ENCODE measurements at places on chromosomes 6 and 20.

DNA sequence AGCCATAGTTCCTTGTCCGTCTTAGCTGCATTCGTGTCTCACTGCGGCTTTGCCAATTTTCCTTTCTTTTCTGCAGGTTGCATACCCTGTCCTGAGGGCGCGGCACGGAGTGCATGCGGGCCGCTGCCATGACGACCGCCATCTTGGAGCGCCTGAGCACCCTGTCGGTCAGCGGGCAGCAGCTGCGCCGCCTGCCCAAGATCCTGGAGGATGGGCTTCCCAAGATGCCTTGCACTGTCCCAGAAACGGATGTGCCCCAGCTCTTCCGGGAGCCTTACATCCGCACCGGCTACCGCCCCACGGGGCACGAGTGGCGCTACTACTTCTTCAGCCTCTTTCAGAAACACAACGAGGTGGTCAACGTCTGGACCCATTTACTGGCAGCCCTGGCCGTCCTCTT lies 17.1 kb upstream of the EFHC1 start:
- no peak for DNase-seq

- no peak for DNase-seq
Measured at GRCh38 chr6:93182938-93183479, 236.3 kb downstream of the EPHA7 start.

- no peak for DNase-seq
Measured at GRCh38 chr20:61369731-61370520, 117.9 kb downstream of the CDH4 start.

- DNase-seq: no peak
Measured at GRCh38 chr6:166087246-166087645, 80.4 kb downstream of the TBXT start.

GRCh38 chr20:53130795-53131194 lies 158.6 kb downstream of the TSHZ2 start:
- DNase-seq: no peak

GRCh38 chr20:47018381-47018780 lies 123.7 kb downstream of the EYA2 start:
- no peak for DNase-seq

DNA sequence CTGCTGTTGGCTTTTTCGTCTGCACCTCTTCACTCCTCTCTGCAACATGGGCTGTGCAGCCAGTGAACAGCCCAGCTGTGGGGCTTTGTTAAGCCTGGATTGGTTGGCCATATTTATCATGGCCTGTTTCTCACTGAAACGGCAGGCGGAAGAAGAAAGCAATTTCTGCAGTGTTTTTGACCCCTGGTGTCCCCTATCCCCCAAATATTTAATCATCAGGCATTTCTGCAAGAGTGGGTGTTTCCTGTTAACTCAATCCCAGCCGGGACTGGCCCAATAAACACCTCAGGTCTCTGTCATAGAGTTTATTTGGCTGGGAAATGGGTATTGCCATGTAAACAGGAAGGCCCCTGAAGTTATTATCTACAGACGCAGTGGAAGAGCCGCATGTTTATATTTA lies 174.8 kb upstream of the SUPT3H start:
- no peak for DNase-seq

DNA sequence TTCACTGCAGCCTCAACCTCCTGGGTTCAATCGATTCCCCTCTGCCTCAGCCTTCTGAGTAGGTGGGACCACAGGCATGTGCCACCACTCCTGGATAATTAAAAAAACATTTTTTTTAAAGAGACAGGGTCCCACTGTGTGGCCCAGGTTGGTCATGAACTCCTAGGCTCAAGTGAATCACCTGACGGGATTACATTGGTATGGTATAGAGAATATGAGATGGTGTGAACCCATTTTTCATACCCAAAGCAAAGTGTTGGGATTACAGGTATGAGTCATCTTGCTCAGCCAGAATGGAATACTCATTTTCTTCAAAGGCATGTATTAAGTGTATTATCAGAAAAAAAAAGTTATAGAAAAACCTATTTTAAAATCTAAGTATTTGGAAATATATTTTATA lies 114.2 kb downstream of the AHI1 start:
- no peak for DNase-seq

DNA sequence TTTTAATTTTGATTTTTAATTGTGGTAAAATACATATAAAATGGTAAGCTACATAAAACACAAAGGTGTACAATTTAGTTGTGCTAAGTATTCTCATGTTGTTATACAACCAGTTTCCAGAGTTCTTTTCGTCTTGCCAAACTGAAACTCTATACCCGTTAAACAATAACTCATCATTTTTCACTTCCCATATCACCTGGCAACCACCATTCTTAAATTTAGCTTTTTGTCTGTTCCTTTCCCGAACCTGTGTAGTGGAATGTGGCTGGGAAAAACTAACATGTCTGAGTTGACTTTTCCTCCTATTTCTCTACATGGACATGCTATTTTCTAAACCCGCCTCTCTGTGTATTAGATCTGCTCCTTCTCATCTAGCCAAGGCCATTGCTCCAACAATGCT lies 27.6 kb downstream of the RPRD1B start:
- no peak for DNase-seq

- no peak for DNase-seq
Measured at GRCh38 chr6:143215363-143215762, 154.7 kb downstream of the AIG1 start.

DNA sequence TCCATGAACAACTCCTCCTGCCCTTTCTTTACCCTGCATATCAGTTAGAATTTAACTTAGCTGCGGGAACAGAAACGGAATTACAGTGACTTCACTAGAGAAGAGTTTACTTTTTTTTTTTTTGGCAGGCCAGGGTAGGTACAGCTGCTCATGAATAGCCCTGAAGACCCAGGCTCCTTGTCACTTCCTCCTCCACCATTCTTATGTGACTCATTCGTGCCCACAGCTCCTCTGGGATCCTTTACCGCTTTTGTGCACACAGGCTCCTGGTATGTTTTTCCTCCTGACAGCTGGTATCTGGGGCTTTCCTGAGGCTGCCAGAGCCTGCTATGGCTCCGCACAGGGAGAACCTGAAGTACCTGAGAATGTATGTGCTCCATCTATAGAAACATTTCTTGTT lies 3.9 kb upstream of the KCNS1 start:
- DNase-seq: no peak

DNA sequence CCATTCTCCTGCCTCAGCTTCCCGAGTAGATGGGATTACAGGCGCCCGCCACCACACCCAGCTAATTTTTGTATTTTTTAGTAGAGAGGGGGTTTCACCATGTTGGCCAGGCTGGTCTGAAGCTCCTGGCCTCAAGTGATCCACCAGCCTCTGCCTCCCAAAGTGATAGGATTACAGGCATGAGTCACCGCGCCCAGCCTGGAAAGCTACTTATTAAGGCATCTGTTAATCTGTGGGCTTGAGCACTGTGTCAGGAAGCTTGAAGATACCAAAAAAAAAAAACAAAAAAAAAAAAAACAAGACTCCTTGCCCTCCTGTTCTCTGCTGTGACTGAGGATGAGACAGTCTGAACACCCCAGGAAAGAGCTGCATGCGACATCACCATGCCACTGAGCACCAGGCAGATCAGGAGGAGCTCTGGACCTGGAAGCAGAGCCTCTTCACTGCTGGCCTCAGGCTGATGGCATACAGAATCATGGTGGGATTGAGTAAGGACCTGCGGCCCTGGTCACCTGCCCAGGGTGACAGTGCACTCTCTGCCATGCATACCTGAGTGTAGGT lies 166.5 kb upstream of the SNX9 start:
- DNase-seq: no peak

DNA sequence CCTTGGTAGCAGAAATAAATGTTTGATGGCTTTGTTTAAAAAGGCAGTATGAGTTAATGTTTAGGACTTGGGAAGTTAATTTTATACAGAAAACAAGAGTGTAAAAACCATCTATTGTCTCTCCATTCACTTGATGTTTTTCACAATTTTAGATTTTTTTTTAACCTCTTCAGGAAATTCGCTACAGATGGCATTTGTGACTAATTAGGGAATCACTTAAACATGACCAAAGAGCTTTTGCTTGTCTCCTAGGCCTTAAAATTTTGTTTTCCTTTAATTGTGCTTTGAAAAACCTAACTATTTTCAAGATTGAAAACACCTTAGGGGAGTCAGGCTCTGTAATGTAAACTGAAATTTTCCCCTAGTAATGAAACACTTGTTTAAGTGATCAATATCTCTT lies 17.3 kb downstream of the TULP4 start:
- DNase-seq: no peak

GRCh38 chr6:123127807-123128206 lies 131.8 kb downstream of the CLVS2 start:
- DNase-seq: no peak

DNA sequence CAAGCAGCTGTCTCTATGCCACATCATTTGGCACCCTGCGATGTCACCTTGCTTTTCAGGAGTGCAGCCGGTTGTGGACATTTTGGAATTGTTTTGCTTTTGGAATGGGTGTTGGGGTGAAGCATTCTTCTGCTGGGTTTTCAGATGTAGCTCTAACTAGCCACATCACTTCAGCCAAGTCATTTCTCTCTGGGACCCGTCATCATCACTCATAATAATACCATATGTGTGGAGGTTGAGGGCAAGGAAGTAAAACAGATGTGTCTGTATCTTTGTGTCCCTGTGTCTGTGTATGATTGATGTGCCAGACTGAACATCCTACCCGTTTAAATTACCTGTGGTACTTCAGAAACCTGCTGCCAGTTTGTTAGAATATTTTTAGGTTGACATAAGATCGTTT lies 49.5 kb upstream of the TULP4 start:
- no peak for DNase-seq

DNA sequence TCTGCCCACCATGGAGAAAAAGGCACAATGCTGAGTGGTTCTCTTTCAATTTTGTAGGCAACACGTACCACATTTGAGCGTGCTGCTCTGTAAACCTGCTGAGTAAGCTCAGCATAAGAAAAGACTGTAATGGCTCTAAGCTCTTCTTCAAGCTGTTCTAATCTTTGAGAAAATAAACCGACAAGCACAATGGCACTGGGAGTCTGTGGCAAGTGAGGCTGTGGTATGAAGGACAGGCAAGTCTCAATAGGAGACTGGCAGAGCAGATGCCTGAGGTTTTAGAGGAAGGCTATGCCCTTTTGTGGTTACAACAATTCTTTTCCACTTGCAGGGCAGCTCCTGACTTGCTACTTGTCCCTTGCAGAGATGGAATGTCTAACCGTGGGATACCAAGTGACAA lies 136.7 kb upstream of the EXOC2 start:
- DNase-seq: no peak

GRCh38 chr6:26305641-26305969 lies 59.4 kb upstream of the BTN3A2 start:
- DNase-seq: no peak

- peak; percentile 14 for DNase-seq
Measured at GRCh38 chr6:118565311-118565960, 17.3 kb downstream of the PLN start.

GRCh38 chr6:168155821-168156741 lies 77.1 kb upstream of the FRMD1 start:
- DNase-seq: no peak

- DNase-seq: no peak
Measured at GRCh38 chr6:86440608-86441007, 496.7 kb upstream of the HTR1E start.

GRCh38 chr6:55826941-55827340 lies 48.4 kb downstream of the BMP5 start:
- no peak for DNase-seq

DNA sequence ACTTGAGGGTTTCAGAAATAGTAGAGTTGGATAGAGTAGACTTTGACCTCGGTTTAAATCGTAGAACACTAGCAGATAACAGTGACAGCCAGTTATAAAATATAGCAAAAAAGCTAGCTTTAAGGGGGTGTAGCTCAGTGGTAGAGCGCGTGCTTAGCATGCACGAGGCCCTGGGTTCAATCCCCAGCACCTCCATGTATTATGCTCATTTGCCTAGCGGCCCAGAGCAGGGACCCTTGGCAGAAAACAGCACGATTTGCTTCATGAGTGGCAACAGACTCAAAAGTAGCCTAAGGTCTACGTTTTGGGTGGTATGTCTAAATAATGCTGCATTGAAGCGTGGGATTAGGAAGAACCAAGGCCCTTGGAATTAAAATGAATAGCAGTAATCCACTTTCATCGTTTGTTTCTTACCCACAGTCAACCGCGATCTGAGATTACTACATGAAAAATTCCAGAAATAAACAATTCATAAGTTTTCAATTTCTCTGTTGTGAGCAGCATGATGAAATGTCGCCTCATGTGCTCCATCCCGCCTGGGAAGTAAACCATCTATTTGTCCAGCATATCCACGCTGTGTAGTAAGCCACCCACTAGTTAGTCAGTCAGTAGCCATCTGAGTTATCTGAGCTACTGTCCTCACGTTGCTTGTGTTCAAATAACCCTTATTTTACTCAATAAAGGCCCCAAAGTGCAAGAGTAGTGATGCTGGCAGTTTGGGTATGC lies 184.9 kb downstream of the GPX5 start:
- DNase-seq: no peak

DNA sequence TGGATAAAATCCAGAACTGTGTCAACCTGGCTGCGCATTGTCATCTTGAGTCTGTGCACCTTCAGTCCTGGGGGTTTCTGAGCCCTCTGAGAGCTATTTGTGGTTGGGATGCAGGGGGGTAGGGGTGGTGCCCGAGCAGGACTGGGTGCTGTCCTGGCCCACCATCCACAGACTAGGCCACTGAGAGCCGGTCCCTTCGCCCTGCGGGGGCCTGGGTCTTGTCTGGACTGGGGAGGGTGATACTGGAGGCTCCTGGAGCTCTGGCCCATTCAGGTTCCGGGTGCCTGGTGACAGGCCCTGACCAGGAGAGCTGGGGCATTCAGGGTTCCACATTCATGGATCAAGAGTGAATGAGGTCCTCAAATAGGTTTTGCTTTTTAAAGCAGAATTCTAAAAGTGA lies 20.9 kb downstream of the SPDEF start:
- DNase-seq: no peak

DNA sequence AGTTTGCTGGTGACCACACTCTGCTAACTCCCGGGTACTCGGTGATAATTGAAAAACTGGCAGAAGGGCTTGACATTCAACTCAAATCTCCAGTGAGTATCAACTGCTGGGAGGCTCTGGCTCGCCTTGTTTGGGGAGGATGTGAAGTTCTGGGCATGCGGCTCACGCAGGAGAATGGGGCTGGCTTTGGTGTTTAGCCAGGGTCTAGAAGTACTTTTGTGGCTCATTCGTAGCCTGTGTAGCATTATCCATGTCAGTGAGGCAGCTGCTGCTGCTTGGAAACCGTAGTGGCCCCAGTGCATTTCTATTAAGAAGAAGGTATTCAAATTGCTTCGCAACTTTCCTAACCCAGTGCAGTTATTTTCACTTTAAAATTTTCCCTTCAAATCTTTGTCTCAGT lies 52.2 kb downstream of the KDM1B start:
- DNase-seq: no peak

GRCh38 chr6:31720196-31720770 lies 1.3 kb downstream of the LY6G6C start:
- DNase-seq: no peak

All from forelimb muscle (tissue), 1 donor.